ENCODE measurements at places on chromosomes 13 and 19.
A peak's percentile ranks its signal among the peaks of the same experiment; 100 is the strongest.

DNA sequence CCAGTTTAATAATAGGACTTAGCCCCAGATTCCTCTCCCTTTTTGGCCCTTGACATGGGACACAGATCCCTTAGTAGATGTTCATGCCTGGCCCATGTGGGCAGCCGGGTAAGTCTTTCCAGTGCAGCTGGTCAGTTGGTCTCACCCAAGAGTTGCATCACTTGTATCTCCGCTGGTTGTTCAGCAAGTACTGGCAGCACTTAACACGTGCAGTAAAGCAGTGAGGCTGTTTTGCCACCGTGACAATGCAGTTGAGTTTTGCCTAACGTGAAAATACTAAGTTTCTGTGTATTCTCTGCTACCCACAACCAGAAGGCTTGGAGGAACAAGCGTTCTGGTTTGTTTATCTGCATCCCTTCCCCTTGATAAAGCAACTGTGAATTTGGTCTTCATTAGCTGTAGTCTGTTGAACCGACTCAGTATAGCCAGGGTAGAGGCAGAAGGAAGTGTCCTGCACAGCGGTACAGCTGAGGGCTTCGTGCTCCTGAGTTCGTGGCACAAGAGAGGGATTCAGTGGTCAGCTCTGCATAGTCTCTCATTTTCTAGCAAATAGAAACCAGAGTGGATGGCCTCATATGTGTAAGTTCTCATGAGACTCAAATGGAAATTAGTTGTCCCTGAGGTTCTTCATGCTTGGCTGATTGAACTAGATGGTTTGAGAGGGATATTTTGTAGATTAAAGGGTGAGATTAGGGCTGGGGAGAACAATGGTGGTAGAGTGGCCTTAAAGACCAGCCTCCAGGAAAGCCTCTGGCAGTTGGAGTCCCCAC is 50.3 kb downstream of the ARHGEF7 start:
- DNase-seq: no peak

DNA sequence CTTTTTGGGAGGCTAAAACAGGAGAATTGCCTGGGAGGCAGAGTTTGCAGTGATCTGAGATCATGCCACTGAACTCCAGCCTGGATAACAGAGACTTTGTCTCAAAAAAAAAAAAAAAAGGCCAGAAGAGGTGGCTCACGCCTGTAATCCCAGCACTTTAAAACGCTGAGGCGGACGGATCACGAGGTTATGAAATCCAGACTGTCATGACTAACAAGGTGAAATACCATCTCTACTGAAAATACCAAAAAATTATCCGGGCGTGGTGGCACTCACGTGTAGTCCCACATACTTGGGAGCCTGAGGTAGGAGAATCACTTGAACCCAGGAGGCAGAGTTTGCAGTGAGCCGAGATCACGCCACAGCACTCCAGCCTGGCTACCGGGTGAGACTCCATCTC is 39.9 kb downstream of the ZNF611 start:
- no peak for DNase-seq

GRCh38 chr13:27403203-27403678 is 21.2 kb upstream of the GTF3A start:
- peak; percentile 87 for DNase-seq

DNA sequence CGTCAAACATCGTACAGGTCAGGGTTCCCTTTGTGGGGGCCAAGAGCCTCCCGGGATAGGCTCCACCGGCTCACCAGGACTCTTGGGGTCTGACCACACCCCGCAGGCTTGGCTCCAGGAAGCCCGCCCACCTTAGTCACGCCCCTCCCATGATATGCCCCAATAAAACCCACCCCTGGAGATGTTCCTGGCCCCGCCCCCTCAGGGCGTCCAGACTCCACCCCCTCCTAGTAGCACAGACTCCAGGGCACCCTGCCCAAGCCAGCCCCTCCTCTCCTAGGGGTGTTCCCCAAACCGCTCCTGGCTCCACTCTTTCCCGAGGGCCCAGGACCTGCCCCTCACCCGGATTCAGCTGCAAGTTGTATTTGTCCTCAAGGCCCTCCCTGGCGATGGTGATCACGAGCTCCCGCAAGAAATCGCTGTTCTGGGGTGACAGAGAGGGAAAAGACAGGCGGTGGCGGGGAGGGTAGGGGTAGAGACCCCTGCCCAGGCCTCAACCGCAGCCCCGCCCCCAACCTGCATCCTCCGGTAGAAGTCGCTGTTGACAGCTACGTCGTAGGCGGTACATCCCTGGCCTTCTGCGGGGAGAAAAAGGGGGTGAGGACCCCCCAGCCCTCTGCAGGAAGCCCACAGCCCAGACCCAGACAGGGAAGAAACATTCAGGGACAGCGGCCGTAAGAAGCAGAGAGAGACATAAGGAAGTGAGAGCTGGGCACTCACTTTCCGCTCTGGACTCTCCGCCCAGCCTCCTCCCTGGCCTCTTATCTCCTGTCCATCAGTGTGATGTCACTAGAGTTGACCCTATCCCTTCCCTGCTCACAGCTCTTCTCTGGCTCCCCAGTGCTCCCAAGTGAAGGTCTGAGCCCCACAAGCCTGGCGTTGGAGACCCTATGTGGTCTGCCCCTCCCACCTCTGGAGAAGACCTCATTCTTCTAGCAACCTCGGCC is 3.9 kb downstream of the PIH1D1 start:
- DNase-seq: peak; percentile 57

DNA sequence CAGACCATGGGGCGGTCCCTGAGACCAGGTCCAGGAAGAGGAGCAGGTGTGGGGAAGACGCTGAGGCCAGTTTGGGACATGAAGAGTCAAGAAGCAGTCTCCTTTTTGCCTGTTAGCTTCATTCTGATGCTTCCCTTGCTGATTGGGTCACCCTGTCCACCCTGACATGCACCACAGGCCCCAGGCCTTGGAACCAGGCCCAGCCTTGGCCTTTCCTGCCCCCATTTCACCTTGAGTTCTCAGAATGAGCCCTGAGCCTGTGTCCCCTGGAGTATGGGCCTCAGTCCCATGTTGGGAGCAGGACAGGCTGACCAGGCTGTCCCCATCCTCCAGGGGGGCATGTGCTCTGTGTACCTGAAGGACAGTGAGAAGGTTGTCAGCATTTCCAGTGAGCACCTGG is 4.9 kb upstream of the TIMM50 start:
- no peak for DNase-seq

DNA sequence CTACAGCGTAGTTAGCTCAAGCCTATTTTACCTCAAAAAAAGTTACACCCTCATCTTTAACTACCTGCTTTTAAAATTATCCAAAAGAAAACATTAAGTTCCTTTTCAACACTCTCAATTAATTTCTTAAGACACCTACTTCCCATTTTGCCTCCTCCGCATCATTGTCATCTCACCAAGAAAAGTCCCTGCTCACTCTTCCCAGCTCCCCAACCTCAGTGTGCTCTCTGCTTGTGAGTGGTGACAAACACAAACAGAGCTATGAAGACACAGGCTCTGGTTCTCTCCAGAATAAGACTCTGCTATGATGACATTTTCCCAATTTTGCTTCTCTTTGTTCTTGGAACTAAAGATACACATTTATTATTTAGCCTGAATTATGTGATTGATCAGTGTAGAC is 385.1 kb upstream of the HTR2A start:
- DNase-seq: no peak

GRCh38 chr13:23462815-23463559 is 29.5 kb upstream of the SACS start:
- peak; percentile 64 for DNase-seq

- DNase-seq: peak; percentile 28
Measured at GRCh38 chr13:77521194-77521593, 14.3 kb upstream of the SCEL start.

DNA sequence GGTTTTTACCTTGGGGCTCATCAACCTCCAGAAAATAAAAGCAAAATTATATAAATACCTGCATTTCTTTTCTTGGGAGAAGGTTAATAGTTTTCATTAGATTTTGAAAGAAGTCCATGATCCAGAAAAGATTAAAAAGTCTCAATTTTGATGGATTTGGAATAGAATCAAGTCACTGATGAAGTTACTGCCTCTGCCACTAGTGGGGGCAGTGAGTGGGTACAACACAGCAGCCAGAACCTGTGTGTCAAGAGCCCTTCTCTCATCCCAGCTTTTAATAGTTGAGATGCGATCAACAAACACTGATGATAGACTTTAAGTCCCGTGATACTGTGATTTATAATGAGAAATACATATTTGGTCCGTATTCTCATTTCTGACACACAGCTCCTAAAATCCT is 686.7 kb downstream of the DIAPH3 start:
- no peak for DNase-seq

DNA sequence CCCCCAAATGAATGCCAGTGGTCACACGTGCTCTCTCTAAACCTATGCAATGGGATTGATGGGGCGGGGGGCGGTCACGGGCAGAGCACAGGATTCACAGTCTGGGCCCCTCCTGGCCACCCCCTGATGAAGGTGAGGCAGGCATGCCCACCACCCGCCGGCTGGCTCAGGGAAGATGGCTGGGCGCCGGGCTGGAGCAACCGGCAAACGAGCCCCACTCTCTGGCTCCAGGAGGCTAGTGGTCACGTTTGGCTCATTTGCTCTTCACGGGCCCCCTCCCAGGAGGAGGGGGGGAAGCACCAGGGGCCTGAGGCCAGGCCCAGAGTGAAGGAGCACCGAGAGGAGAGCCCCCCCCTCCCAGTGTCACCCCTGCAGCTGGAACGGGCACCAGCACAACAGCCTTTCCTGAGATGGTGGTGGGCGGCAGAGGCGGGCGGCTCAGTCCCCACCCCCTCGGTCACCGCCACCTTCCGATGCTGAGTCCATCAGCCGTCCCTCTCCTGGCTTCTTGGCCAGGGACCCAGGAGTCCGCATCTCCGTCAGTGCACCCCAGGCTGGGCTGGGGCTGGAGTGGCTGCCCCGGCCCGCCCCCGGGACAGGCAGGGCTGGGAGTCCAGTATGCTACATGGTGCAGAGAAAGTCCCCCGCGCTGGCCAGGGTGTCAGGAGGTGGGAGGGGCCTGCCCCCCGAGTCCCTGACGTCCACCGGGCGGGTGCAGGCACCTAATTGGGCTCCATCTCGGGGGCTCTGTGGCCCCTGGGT is 9.7 kb downstream of the BBC3 start:
- DNase-seq: no peak

- peak; percentile 62 for DNase-seq
Measured at GRCh38 chr13:63198071-63198470, 1782.4 kb upstream of the PCDH20 start.

GRCh38 chr13:113218586-113218985 is 9.2 kb downstream of the CUL4A start:
- no peak for DNase-seq

GRCh38 chr19:17026706-17027534 is at the start of gene CPAMD8:
Gene CPAMD8, minus strand, starts transcription at chr19:17026810. Its CDS starts 168 bp downstream, at chr19:17026642.
- DNase-seq: no peak

DNA sequence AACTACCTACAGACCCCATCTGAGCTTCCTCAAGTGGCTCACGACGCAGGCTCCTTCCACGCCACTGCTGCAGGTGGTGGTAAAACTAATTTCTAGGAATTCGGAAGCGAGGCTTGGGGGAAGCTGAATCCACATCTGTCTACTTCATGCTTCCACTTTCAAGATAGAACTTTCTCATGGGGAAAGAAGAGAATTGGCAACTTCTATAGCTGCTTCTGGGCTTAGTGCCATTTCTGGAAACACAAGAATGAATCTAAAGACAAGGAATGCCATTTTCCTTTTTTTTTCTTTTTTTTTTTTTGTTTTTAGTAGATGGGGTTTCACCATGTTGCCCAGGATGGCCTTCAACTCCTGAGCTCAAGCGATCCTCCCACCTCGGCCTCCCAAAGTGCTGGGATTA is 2.8 kb upstream of the NLRP12 start:
- DNase-seq: peak; percentile 38

DNA sequence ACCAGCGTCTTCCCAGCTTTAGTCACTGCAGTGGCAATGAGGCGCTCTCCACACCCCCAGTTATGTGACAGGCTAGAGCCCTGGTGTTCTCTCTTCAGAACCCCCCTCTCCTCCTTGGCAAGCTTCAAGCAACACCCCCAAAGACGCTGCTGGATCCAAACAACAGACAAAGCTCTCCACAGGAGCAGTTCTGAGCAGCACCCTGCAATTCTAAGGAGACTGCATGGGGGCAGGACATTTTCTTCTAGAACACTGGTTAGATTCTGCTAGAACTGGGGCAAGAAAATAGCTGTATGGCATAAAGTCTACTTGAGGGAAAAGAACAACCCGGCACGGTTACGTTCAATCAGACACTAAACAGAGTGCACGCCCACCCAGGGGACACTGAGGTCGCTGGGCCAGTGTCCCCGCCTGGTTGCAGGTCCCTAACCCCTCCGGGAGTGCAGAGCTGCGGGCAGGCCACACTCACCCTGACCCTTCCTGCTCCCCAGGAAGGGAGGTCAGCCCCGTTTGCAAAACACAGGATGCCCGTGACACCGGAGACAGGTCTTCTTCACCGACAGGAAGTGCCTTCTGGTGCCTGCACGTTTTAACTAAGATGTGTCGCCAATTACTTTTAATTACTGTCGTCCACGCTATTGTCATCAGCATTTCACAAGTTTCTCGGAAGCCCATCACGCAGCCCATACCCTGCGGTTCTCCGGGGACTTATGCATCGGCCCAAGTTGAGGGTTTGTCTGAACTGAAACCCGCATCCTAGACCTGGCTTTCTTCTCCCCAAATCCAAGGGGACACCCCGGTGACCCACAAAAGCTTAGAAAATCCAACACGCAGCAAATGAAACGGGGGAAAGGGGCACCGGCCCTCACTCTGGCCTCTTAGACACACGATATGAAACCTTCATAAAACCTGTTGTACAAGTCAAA is 943 bp downstream of the GJB6 start:
- DNase-seq: no peak

All from fibroblast of skin of right biceps (primary cell).